ENCODE measurements at places on chromosomes 5 and 9.

GRCh38 chr9:94928691-94929368 lies 202.3 kb downstream of the AOPEP start:
- DNase-seq, result no peak

GRCh38 chr5:54792611-54793404 lies 192.6 kb downstream of the ESM1 start:
- DNase-seq, result no peak

DNA sequence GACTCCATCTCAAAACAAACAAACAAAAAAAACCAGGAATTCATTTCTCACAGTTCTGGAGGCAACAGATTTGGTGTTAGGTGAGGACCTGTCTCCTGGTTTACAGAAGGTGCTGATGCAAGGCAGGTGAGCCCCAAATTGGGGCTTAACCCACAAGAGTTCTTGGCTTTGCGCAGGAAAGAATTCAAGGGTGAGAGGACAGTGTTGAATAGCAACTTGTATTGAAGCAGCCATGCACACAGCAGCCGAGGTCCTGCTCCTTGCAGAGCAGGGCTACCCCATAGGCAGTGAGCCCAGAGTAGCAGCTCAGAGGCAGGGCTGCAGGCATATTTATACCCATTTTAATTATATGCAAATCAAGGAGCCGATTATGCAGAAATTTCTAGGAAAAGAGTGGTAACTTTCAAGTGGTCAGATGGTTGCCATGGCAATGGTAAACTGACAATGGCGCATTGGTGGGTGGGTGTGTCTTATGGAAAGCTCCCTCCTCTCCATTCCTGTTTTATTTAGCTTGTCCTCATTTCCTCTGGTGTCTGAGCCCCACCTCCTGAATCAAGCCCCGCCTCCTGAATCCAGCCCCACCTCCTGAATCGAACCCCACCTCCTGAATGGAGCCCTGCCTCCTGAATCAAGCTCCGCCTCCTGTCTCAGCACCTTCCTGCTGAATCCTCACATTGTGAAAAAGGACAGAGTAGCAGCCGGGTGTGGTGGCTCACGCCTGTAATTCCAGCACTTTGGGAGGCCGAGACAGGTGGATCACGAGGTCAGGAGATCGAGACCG lies 34.5 kb upstream of the COL5A1 start:
- no peak for DNase-seq

DNA sequence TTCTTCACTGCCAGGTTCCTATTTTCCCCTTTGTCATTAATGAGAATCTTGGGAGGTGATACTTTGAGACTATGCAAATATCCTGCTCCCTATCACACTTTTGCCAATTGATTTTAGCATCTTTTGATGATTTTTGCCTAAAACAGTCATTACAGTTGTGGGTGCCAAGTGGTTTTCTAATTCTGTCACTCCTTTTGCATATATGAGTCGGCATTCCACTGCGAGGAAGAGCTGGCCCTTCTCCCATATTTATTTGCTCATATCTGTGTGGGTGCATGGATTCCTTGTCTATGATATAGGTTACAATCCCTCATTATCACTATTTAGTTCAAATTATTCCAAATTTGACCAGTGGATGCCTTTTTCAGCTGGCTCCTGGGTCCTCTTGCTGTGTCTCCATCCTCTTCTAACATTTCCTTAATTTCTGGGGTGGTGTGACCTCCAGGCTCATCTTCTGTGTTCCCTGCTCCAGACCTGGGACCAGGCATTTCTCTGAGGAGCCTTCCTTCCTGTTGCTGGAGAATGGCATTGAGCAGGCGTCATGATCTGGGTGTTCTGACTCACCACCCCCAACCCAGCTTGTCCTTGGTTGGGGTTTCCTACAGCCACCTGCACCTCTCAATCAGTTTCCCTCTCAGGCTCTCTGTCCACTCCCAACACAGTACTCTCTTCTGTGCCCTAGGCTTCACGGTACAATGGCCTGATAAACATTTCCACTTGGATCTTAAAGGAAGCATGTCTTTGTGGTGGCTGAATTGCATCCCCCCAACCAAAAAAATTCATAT lies 106.7 kb downstream of the NXNL2 start:
- DNase-seq, result no peak

GRCh38 chr9:72882117-72882775 lies 70.6 kb downstream of the ALDH1A1 start:
- DNase-seq, result no peak

GRCh38 chr5:143390258-143390657 lies 13.2 kb downstream of the NR3C1 start:
- DNase-seq, result no peak

- no peak for DNase-seq
Observed at GRCh38 chr5:59616413-59616812, 277.1 kb downstream of the PDE4D start.

DNA sequence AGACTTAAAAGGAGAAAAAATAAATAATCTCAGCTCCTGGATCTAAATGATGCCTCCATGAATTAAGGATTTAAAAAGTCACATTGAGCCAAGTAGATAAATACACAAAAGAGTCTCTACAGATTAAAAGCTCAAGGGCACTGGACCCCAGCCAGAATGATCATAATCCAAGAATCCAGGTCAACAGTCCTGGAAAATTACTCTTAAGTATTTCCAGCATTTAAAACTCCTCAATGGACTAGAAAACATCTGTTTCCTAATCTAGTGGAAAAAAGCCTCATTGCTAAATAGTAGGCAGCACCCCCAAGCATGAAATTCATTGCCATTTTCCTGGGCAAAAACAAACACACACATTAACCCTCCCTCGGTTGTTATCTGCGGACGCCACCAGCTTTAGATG lies 96.8 kb downstream of the FRMD3 start:
- DNase-seq, result no peak

DNA sequence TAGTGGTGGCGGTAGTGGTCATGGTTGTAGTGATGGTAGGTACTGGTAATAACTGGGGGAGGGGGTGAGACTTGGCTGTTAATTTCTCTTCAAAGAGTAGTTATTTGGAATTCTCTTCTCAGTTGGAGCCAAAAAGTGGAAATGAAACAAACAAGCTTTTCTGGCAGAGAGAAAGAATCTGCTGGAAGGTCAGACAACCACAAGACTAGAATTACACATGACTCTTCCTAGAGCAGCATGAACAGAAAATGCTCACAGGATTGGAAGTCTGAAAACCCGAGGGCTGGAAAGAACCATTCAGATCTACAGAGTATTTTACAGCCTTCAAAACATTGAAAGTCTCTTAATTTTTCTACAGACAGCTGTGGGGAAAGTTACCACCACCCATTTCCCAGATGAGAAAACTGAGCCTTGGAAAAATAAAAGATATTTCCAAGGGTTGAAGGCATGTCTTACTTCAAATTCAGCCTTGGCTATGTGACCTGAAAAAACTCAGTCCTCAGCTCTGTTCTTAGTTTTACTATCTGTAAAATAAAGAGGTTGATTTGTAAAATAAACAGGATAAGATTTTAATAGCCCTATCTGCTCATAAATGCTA lies 42.9 kb upstream of the TRIM32 start:
- no peak for DNase-seq

DNA sequence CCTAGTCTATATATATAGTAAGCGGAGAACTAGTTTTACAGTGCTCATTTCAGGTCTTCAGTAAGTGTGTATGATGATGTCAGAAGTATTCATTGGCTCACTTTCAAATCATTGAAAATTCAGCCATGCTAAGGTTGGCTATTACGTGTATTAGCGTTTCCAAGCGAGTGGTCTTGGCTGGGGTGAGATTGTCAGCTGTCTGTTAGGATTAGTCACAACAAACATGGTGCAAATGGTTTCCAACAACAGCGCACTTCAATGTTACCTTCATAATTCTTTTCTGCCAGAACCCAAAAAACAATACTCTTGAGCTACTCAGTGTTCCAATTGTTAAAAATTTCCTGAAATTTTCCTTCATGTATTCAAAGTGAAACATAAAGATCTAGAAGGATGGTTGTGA lies 283.0 kb downstream of the AOPEP start:
- no peak for DNase-seq

GRCh38 chr9:27701587-27701986 lies 128.3 kb upstream of the C9orf72 start:
- peak; percentile 27 for DNase-seq

GRCh38 chr5:151020304-151021110 lies at the start of gene GPX3:
Gene GPX3 (plus strand): TSS chr5:151020591. CDS start chr5:151020655, 64 bp downstream.
- peak; percentile 74 for DNase-seq

DNA sequence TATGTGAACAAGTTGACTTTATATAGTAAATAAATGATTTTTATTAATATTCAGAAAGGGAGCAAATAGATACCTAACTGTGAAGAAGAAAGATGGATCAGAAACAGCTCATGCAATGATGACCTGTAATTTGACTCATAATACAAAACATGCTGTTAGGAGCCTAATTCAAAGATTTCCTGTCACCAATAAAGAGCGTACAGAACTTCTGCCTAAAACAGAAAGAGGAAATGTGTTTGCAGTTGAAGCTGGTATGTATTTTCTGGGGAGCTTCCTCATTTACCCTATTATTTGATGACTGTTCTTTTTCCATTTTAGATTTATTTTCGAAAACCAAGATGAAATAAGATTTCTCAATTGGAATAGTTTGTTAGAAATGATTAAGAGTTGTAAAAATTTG lies 11.4 kb downstream of the YTHDC2 start:
- no peak for DNase-seq

DNA sequence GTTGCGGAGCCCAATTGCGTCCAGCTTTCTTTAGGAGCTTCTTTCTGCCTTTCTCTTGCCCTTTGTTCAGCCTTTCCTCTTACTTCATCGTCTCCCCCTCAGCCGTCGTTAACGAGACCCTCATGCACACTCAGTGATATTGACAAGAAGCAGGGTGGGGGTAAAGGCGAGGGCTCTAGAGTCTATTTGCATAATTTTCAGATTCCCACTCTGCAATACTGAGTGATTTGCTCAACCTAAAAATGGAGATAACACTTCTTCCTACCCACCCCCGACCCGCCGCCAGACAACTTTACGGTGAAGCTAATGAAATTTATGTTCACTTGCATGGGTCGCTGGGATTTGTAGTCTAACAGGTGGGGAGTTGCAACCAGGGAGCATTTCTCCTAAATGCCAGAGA lies 1.3 kb upstream of the TBC1D2 start:
- peak; percentile 37 for DNase-seq

DNA sequence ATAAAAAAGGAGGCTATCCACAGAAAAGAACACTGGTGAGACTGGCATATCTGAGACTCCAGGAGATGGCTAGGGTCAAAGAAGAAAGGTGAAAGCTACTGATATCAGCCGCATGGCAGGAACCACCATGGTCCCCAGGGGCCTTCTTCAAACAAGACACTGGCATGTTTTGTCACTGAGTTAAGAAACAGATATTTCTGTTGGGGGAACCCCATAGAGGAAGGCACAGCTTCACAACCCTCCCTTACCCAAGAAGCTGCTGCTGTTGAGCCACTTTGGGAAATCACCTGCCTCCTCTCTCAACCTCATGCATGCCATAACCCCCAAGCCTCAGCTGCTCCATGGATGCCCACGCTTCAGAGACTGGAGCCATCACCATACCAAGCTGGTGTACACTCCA lies 13.3 kb upstream of the BTNL3 start:
- peak; percentile 59 for DNase-seq

GRCh38 chr9:77848897-77849296 lies 182.7 kb downstream of the GNAQ start:
- peak; percentile 35 for DNase-seq

- DNase-seq, result no peak
Observed at GRCh38 chr5:137753691-137754187, 424 bp downstream of the HNRNPA0 start.

GRCh38 chr5:169934990-169935389 lies 45.3 kb downstream of the INSYN2B start:
- DNase-seq, result no peak

- no peak for DNase-seq
Observed at GRCh38 chr9:82034956-82035731, 46.6 kb downstream of the SPATA31D1 start.

DNA sequence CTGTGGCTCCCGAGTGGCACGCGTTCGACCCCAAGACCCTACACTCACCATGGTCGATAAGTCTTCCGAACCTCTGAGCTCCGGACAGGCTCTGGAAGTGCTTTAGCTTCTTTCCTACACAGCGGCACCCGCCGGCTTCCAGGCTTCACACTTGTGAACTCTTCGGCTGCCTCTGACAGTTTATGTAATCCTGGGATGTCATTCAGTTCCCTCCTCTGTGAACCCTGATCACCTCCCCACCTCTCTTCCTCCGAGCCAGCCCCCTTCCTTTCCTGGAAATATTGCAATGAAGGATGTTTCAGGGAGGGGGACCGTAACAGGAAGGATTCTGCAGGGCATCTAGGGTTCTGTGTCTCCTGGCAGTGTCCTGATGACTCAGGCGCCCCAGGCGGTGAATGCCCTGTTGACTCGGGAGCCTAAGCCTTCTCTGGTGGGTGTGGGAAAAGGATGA lies at the start of gene CD14:
CD14 (minus strand) TSS at position 155 of the 451 bp plus-strand sequence; CDS start at position 51, 104 bp downstream.
- peak; percentile 65 for DNase-seq

DNA sequence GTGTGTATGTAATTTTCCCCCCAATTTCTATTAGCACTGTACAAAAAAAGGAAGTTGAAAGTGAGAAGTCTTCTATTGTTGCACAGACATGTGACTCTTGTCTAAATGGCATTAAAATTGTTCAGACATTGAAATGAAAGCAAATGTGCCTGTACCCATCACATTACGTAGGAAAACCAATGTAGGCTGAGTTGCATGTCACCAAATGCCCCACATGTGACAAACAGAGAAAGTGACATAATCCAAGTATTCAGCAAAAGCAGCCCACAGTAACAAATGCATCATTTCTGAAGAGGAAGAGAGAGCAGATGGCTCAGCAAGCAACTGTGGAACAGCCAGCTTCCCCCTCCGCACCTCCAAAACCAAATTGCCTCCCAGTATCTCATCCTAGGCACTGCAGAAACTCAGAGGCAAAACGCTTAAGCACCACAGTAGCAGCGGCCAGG lies 161.5 kb upstream of the NR4A3 start:
- DNase-seq, result peak; percentile 54

GRCh38 chr5:105905392-105905791 lies 1765.3 kb downstream of the EFNA5 start:
- DNase-seq, result no peak

- no peak for DNase-seq
Observed at GRCh38 chr9:112063586-112063985, 111.5 kb downstream of the SUSD1 start.

All from CD4-positive, alpha-beta T cell treated with Interleukin-15 for 1 hour (primary cell).